Heart left ventricle (tissue), 16 donors: ENCODE measurements at places on chromosomes 13 and 19. TPM values are rescaled to one million over a fixed set of nuclear protein-coding genes. Genes with fewer than 3 reads are reported as not detected.

DNA sequence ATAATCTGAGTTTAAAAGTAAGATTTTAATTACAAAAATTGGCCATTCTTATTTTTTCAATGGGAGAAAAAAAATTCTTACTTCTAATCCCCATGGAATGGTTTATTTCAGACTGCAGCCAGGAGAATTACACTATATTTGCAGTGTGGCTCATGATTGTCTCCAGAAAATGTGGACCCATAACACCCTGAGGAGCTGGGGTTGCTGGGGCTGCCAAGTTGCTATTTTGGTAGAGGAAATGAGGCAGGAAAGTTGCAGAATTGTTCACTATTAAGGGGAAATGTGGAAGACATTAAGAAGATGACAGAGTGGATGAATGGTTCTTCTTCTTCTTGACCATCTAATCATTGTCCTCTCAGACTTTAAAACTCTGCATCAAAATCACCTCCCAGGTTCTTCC, 4.6 kb upstream of the SCEL start:
- DNase-seq: no peak

C13orf42 gene
- total RNA-seq: not detected

- DNase-seq: peak; percentile 81
Measured at GRCh38 chr19:8611877-8612806, 1.6 kb upstream of the ADAMTS10 start.

DNA sequence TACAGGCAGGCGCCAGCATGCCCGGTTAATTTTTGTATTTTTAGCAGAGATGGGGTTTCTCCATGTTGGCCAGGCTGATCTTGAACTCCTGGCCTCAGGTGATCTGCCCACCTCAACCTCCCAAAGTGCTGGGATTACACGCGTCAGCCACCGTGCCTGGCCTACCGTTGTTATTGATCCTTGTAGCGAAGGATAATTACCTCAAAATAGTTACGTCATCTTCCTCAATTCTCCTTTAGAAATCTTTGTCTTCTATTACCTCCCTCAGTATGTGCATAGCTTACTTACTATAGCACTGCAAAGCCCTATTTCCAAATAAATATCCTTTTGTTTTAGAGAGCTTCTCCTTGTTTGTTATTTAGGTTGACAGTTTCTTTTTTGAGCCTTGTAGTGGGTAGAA, 9.4 kb upstream of the TLE6 start:
- DNase-seq: no peak

DNA sequence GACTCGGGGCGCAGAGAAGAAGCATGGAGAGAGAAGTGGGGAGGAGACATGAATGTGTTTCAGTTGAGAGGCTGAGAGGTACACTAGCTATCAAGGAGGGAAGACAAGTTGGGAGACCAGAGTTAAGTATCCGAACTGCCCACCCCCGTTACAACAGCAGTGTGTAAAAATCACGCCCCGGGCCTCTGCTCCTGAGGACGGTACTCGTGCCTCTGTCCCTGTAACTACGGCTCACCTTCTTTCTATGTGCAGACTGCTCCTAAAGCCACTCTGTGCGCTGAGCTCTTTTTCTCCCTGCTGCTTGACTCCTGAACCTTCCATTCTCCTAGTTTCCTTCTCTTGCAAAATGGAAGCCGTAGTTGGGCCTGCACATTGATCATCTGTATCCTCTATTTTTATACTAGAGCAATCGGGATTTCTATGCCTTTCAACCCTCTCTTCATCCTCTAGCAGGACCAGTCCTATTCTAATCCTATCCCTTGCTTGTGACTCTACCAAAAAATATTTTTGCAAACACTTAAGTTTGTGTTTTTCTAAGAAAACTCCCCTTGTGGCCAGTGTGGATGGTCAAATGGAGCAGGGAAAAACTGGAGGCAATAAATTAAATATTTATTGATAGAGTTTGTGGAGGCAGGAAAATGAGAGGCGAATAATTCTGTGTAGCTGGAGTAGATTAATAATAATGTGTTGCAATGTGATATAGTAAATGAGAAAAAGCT, 569 bp downstream of the POLR1D start:
- DNase-seq: no peak

TPTE2 gene
- total RNA-seq: not detected

CALR3 gene
- total RNA-seq: not detected

GRCh38 chr13:63088226-63088625, 1672.6 kb upstream of the PCDH20 start:
- DNase-seq: no peak

DNA sequence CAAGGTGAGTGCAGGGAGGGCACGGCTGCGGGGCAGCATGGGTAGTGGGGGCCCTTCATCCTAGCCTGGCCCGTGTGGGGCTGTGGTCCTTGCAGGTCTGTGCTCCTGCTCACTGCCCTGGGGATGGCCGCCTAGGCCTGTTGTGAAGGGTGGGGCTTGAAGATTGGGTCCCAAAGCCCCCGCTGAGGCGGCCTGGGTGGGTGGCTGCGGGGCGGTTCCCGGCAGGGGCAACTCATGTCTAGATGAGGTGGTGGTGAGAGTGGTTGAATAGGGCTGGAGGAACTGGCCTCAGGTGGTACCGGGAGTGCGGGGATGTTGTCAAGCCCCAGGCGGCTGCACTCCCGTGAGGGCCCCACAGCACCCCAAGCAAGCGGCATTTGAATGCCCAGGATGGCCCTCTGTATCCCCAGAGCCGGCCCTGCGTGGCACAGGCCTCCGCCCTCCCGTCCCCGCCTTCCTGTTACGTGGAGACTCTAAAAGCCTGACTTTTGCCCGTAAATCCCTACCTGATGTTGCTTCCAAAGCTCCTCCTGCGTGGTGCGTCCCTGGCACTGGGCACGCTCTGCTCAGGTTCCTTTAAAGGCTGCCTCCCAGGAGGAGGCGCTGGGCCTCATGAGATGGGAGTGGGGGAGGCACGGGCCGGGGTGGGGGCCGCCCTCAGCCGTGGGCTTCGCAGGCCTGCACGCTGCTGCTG, 15.0 kb downstream of the SPPL2B start:
- DNase-seq: no peak

OR7D2 gene
- total RNA-seq: not detected

MEDAG gene
- total RNA-seq: 41.9 TPM

FAM216B gene
- total RNA-seq: 0.69 TPM

DNA sequence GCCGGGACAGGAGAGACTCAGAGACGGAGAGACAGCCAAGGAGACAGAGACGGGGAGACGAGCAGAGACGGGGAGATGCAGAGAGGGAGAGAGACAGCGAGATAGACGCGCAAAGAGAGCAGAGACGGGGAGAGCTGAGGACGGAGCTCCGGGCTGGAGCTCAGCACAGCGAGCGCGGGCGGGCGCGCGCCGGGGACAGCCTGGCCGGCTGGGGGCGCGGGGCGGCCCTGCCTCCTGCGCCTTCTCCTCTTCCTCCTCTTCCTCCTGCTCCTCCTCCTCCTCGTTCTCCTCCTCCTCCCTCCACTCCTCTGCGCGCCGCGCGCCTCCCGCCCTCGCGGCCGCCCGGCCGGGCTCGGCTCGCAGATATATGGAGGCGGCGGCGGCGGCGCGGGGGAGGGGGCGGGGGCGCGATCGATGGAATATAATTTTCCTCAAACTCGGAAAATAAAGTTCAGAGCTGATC, at the start of gene ERFL:
ERFL (minus strand) TSS at position 229 of the 463 bp plus-strand sequence. CDS start 15,530 bp downstream, outside the sequence.
- DNase-seq: no peak

DNA sequence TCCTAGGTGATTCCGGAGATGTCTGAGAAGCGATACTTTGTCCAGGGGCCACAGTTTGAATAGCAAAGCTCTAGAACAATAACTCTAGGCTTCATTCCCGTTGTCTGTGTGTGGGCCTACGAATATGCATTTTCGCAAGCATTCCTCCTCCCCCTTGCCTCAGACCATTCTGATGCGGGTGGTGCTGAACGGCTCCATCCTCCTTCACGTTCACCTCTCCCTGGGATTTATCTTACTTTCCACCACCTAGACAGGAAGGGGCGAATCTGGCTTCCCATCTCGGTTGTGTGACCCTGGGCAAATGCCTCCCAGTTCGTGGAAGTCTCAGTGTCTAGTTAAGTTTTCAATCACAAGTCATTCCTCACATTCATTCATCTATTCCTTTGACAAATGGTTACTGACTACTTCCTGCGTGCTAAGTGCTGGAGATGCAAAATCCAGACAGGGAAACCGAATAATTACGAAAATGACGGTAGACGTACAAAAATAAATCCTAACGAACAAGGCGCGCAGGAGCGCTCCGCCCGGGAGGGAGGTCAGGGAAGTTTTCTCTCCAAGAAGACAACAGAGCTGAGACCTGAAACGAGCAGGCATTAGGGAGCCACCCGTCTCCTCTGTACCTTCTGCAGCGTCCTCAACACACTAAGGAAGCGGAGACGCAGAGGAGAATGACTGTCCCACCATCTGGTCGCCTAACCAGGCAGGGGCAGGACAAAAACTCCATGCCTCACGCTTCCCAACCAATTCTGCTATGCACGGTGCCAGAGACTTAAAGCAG, 1.3 kb upstream of the CNOT3 start:
- no peak for DNase-seq

DNA sequence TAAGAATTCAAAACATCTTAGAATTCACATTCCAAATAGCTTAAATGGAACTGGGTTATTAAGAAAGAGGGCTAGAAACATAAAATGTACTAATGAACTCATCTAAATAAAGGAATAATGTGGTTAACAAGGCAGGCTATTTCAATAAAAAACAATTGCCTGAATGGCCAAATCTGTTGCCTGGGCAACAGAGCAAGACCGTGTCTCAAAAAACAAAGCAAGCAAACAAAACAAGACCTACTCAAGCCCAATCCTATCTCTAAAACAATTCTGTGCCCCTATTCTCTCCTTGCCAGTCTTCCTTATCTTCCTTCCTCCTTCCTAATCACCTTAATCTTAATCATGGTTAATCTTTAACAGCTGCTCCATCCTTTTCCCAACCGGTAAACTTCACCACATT, 12.1 kb downstream of the IGFL1 start:
- DNase-seq: no peak

TMEM221 gene
- not detected for total RNA-seq

CLEC4M gene
- not detected for total RNA-seq

DNA sequence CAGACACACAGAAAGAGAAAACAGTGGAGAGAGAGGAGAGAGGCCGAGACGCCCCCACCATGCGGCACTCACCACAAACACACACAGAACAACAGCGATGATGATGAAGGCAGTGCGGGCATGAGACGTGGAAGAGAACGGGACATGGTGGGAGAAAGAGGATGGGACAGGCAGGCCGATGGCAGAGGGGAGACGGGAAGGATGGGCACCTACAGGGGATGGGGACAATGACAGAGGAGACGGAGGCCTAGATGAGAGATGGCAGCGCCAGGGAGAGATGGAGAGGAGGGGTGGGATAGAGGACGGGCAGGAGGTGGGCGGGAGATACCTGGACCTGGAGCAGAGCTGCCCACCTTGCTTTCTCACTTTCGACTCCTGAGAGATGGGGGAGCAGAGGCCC, 1.1 kb upstream of the KLK14 start:
- no peak for DNase-seq

FCHO1 gene
- total RNA-seq: 0.77 TPM

DNA sequence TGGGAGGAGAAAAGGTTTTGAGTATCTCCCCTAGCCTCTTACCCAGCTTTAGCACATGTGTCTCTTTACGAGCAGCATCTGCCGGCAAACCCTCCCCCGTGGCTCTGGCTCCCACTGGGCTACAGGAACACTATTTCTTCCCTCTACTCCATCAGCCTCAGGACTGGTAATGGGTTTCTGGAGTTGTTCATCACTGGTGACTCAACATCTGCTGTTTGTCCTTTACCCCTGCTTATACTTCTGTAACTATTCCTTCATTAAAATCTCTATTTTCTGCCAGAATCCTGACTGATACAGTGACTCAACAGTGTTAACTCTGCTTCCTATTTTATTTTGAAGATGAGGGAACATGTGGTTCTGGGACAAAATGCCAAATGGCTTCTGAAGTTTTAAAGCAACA, 437.3 kb upstream of the HTR2A start:
- no peak for DNase-seq

DNA sequence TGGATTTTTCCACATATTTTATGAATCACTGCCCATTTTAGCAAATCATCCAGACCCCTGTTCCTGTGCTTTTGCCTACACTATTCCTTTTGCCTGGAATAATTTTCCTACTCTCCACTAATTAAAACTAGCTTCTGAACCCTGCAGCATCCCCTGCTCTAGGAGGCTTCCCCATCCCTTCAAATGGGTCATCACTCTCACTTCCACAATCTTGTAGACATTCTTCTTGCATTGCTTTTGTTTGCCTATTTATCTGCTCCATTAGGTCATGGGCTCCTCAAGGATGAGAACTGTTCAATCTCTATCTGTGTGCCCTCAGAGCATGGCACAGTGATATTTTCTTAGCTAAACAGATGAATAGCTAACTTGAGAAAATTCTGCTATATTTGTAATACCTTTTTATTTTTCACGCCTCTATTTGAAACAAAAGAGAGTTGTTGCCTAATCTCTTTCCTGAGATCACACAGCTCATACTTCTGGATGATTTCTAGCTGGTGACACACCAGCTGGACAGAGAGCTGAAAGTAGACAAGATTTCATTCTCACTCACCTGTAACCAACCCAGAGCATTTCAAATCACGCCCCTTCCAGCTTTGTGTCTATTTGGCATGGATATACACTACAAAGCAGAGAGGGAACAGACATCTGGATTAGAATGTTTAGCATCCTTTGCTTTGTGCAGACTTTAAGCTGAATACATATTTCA, 466.0 kb downstream of the FOXO1 start:
- no peak for DNase-seq

DNA sequence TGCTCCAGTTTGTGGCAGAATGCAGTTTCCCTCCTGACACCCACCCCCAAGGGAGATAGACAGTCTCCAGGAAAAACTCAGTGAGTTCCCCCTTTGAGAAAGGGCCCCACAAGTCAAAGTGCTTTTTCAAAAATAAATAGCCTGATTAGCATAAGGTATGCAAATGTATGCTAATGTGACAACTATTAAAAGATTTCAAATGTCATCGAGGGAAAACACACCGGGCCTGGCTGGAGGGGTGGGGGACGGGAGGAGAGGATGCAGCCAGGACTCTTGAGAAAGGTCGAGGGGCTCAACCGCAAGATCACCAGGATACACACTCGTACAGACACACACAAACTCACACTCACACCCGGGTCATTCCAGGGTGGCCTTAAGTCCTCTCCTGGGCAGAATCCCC, 34.3 kb upstream of the ZNRF4 start:
- DNase-seq: no peak

DNA sequence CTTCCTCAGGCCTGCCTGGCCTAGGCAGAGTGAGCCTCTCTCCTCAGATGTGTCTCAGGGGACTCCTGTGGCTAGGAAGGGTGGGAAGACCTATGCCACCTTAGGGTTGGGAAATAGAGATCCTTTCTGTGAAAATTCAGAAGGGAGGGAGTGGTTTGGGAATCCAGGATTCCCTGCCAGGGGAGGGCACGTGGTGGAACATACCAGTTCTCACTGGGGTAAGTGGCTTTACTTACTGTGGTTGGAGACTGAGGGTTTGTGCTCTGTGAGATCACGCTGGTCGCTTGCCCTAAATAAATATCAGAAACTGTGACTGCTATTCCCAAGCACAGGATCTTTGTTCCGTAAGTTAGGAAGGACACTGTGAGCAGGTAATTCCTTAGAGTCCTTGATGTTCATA, 16.9 kb downstream of the CEACAM1 start:
- no peak for DNase-seq

ZNF780A gene
- 11.4 TPM for total RNA-seq

- DNase-seq: no peak
Measured at GRCh38 chr13:20288561-20288960, 56.4 kb upstream of the GJB6 start.

GRCh38 chr13:105948143-105948542, 587.3 kb downstream of the EFNB2 start:
- DNase-seq: no peak

GRCh38 chr13:88022431-88023208, 351.4 kb downstream of the SLITRK5 start:
- no peak for DNase-seq

LILRB2 gene
- 1.1 TPM for total RNA-seq

- DNase-seq: no peak
Measured at GRCh38 chr13:64277097-64277496, 2861.4 kb upstream of the PCDH20 start.
